ENCODE measurements at places on chromosomes 1 and 21.

DNA sequence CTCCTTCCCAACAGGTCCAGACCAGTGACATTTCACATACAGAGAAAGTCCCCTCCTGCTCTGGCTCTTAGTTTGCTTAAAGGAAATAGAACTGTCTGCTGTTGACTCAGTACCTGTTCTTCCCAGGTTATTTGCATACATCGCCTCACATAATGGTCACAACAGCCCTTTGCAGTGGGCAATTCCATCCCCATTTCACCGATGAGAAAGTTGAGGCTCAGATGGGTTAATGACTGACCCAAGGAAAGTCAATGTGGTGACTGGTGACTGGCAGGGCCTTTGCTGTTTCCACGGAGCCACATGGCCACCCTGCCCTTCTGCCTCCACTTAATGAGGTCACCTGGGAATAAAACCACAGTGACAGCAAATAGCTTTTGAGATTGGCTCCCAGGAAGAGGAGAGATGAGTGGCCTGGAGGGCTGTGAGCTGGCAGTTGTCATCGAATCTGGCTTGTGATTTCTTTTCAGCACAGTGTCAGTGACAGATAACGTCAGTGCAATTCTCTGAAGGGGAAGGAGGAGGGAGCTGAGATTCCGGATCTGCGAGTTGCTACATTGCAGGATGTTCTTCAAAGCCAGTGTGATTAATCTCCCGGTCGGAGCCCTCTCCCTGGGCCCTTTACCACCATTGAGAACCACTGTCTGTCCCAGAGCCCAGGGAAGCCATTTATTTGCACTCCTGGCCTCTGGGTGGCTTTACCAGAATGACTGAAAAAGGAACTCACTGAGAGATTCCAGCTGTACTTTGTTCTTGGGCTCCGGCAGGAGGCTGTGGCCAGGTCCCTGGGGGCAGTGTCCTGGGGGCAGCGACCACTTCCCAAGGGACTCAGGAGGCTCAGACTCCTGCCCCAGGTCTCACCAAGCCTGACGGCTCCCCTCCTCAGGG is 117.2 kb downstream of the CNIH3 start:
- DNase-seq, result no peak

DNA sequence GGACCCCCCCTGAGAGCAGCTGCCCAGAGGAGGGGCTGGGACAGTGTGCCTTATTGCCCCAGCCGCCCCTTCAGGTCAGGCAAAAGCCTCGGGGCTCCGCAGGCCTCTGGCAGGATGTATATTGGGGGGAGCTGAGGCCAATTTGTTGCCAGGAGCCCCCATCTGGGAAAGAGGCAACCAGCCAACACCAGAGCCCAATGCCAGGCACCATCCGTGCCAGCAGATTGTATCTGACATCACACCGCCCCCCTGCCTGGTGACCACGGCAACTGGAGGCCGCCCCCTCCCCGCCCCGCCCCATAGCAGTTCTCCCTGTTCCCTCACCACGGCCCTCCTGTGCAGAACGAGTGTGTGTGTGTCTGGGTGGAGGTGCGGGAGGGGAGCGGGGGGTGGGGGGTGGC is 3.6 kb upstream of the PLEKHG5 start:
- no peak for DNase-seq

- DNase-seq, result no peak
Observed at GRCh38 chr21:17915976-17916375, 96.8 kb upstream of the C21orf91 start.

GRCh38 chr1:187203257-187203656 is 374.5 kb downstream of the PLA2G4A start:
- peak; percentile 10 for DNase-seq

- DNase-seq, result no peak
Observed at GRCh38 chr1:214571281-214571680, 19.9 kb upstream of the PTPN14 start.

DNA sequence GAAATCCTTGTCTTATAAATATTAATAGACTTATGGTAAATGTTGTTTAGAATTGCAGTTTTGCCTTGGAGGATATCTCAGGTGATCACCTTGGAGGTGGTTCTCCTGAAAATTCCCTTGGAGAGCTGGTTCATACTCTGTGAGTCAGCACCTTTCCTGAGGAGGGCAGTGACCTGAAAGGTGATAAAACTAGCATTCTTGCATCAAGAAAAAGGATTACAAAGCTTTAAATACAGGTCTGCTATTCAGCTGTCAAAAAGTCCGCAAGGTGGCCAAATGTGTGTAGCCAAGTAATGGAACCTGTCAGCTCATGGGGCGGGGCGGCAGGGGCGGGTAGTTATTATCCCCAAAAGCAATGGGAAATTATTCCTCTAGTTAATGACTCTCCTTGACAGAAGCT is 52.8 kb upstream of the EDARADD start:
- no peak for DNase-seq

DNA sequence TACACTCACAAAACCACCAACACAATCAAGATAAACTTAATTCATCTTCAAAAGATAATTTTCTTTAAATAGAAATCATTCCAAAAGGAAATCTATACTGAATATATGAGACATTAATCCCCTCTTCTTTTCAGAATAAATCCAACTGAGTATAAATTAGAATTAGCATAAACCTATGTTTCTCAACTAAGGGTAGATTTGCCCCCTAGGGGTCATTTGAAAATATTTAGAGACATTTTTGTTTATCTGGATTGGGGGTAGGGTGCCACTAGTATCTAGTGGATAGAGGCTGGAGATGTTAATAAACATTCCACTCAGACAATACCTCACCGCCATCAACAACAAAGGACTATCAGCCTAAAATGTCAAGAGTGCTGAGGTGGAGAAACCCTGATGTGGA is 6.5 kb upstream of the TNFSF4 start:
- DNase-seq, result no peak

DNA sequence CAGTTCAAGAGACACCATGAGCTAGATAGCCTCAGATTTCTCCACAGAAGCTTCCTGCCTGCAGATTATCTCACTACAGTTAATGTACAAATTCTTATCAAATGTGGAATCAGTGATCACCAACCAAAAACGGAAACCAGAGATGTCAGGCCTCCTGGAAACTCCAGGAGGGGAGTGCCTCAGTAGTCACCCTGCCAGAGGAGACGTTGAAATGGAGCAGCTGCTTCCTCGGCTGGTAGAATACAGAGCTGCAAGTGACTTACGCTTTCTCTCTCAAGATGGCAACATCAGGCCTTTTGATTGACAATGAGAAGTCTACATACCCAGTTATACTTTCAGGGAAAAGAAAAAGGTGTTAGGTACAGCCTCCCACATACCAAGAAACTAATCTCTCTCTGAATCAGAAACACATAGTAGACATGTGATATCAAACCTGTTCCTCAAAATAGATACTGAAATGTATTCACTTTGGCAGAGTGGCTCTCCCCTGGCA is 52.2 kb downstream of the ACP6 start:
- DNase-seq, result no peak

GRCh38 chr1:21175324-21175669 is 1.4 kb downstream of the EIF4G3 start:
- no peak for DNase-seq

DNA sequence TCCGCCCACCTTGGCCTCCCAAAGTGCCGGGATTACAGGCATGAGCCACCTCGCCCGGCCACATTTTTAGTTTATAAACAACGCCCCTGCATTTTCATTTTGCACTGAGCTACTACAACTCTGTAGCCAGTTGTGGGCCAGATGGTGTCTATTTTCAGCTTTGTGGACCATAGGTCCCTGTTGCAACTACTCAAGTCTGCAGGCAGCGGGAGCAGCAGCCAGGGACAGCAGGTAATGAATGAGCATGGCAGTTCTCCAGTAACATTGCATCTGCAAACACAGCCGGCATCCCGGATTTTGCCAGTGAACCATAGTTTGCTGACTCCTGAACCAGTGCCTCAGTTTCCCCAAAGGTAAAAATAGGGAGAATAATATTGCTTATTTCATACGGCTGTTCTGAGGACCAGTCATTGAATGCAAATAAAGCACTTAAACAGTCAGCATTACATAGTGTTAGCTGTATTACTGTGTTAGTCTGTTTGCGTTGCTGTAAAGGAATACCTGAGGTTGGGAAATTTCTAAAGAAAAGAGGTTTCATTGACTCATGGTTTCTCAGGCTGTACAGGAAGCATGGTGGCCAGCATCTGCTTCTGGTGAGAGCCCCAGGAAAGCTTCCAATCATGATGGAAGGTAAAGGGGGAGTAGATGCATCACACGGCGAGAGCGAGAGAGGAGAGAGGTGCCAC is 65.5 kb upstream of the SLC45A1 start:
- DNase-seq, result no peak

DNA sequence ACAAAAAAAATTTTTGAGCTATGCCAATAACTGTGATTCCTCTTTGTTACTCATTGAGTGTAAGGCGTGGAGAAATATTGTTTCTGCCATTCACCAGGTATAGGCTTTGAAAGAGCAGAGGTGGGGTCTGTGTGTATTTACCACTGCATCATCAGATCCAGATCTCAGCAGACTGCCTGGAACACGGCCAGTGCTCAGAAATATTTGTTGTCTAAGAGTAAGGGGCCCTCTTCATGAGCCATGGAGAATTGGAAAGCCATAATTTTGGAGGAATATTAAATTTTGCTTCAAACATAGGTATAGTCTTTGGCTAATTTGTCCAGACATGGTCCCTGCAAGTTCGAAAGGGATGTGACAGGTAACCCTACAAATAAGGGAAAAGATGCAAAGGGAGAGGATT is 231.3 kb upstream of the IRF2BP2 start:
- no peak for DNase-seq

- DNase-seq, result peak; percentile 20
Observed at GRCh38 chr1:31934706-31935629, 3.2 kb downstream of the PTP4A2 start.

GRCh38 chr1:214514032-214514818 is 37.2 kb downstream of the PTPN14 start:
- no peak for DNase-seq

DNA sequence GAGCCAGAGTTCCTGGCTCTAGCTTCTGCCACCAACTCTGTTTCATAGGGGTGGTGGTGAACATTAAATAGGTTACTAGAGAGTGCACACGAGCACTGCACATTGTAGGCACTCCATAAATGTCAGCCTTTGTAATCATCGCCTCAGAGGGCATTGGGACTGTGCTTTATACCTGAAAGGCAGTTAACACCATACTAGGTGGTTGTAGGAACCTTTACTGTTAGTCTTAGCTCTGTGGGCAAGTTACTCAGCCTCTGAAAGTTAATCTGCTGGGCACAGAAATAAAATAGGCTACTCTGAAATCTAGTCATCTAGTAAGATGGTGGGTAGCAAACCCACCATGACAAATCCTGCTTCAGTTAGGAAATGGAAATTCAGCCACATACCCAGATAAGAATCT is 37.6 kb downstream of the ARID1A start:
- no peak for DNase-seq

- DNase-seq, result peak; percentile 0
Observed at GRCh38 chr21:46083791-46084561, 13.9 kb upstream of the COL6A2 start.

DNA sequence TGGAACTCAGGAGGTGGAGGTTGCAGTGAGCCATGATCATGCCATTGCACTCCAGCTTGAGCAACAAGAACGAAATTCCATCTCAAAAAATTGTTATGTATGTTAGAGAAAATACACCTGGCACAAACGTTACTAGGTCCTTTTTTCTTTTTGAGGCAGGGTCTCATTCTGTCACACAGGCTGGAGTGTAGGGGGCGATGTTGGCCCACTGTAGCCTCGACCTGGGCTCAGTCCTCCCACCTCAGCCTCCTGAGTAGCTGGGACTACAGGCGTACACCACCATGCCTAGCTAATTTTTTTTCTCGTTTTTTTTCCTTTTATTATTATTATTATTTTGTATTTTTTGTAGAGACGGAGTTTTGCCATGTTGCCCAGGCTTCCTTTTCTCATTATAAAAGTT is 4.4 kb downstream of the HAX1 start:
- no peak for DNase-seq

DNA sequence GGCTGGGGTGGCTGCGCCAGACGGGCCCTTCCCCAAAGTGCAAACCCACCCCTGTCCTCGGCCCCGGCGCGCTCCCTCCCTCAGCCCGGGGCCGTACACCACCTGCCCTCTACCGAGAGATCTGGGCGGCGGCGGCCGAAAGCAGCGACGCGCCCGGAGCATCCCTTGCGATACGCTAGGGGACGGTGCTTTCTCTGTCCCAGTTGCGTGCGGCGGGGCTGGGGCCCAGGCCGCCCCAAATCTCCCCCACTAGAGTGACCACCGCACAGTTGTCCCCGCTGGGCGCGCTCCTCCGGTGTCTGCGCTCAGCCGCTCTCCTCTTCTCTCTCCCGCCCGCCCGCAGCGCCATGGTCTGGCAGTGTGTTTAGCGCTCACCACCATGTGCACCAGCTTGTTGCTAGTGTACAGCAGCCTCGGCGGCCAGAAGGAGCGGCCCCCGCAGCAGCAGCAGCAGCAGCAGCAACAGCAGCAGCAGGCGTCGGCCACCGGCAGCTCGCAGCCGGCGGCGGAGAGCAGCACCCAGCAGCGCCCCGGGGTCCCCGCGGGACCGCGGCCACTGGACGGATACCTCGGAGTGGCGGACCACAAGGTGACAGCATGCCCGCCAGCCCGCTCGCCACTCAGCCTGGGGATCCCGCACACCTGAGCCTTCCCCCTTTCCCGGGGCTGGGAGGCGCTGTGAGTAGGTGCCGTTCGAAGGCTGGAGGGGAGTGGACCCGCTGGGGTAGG is 1.0 kb downstream of the ST6GALNAC5 start:
- peak; percentile 64 for DNase-seq

GRCh38 chr1:154609398-154610380 is 1.7 kb upstream of the ADAR start:
- no peak for DNase-seq

- no peak for DNase-seq
Observed at GRCh38 chr1:158155673-158156072, 25.0 kb upstream of the CD1D start.

GRCh38 chr21:16377857-16378256 is 648.1 kb downstream of the USP25 start:
- DNase-seq, result no peak

DNA sequence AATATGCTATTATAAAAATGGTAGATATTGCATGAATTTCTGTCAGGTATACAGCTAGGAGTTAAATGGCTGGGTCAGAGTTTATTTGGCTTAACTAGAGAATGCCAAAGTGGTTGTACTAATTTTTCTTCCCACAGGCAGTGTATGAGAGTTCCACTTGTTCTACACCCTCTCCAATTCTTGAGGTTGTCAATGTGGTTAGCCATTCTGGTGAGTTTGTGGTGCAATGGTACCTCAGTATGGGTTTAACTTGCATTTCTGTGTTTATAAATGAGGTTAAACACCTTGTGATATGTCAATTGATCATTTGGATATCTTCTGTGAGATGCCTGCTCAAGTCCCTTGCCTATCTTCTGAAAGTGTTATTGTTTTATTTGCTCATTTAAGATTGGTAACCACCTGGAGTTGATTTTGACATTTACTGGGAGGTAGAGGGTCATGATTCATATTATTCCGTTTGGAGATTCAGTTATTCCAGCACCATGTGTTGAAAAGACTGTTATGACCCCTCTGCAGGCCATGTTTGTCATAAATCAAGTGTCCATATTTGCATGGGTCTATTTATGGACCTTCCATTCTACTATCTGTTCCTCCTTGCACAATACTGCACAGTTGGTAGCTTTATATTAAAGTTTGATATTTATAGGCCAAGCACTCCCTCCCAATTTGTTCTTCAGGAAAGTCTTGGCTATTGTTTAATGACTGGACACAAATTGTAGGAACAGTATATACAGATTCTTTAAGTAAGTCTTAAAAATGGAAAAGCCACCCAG is 5.8 kb downstream of the FALEC start:
- no peak for DNase-seq

- peak; percentile 28 for DNase-seq
Observed at GRCh38 chr1:52159033-52159789, 17.3 kb downstream of the ZFYVE9 start.
